ENCODE measurements at places on chromosomes 3 and 15.

DNA sequence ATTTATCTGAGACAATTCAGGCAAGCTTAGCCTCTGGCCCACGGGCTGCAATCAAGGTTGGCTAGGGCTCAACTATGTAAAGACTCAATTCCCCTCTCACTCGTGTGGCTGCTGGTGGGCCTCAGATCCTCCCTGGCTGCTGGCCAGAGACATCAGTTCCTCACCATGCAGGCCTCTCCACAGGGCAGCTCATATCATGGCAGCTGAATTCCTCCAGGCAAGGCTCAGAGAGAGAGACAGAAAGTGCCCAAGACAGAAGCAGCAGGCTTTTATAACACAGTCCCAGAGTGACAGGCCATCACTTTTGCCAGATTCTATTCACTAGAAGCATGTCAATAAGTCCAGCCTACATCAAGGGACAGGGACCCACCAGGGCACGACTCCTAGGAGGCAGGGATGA, 63.2 kb downstream of the XXYLT1 start:
- DNase-seq, result no peak

- DNase-seq, result no peak
Observed at GRCh38 chr3:149411583-149411982, 34.1 kb upstream of the TM4SF1 start.

DNA sequence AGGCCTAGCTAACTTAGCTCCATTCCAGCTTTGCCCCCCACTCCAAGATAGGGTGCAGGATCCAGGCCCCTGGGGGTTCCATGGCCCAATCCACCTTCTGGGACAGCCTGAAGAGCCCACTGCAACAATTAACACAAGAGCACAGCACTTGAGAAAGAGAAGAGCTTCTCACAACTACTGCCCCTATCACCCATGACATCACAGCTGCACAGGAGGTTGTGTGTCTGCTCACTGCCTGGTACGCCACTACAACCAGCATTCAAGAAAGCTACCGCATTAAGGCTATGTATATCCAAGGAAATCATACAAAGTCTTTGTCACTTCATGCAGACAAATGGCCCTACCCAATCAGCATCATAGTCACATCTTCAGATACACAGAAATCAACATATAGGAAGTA, 62.0 kb downstream of the MYO5A start:
- no peak for DNase-seq

DNA sequence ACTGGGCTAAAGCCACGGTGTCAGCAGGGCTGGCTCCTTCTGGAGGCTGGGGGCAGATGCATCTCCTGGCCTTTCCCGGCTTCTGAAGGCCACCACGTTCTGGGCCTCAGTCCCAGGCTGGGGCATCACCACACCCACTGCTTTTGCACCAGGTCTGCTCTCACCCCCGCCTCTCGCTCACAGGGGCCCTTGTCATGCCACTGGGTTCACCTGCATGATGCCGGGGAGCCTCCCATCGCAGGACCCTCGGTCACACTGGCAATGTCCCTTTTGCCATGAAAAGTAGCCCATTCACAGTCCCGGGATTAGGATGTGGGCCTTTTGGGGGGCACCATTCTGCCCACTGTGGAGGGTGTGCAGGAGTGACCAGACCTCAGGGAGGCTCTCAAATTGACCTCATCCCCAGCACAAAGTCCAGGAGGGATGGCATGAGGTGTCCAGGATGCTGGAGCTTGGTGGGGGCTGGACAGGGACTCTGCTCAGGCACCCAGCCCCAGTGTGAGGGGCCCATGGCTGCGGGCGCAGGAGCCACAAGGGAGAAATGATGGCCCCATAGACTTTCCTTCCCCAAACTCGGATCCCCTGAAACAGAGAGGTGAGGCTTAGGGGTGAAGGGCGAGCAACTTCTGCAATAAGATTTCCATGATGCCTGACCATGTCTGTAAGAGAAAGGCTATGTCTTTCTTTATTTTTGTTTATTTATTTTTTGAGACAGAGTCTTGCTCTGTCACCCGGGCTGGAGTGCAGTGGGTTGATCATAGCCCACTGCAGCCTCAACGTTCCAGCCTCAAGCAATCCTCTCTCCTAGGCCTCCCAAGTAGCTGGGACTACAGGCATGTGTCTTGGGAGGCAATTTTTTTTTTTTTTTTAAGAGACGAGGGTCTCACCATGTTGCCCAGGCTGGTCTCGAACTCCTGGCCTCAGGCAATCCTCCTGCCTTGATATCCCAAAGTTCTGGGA, 189.1 kb downstream of the GOLGA6L6 start:
- no peak for DNase-seq

DNA sequence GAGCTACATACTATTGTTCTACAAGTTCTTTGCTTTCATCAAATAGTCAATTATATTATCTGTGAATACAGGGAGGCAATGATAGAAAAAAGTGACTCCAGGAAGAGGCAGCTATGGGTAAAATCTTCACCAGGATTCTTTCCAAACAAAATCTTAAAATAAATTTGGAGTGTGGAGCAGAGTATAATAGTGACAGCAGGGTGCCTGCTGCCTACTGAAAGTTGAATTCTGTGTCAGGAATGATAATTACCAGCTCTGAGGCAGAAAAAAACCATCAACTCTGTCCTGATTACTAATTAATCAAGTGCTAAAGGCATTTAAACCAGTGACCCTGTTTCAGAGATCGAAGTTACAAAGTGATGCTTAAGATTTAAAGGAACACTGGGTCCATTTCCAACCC, 148.0 kb downstream of the DIPK2A start:
- no peak for DNase-seq

DNA sequence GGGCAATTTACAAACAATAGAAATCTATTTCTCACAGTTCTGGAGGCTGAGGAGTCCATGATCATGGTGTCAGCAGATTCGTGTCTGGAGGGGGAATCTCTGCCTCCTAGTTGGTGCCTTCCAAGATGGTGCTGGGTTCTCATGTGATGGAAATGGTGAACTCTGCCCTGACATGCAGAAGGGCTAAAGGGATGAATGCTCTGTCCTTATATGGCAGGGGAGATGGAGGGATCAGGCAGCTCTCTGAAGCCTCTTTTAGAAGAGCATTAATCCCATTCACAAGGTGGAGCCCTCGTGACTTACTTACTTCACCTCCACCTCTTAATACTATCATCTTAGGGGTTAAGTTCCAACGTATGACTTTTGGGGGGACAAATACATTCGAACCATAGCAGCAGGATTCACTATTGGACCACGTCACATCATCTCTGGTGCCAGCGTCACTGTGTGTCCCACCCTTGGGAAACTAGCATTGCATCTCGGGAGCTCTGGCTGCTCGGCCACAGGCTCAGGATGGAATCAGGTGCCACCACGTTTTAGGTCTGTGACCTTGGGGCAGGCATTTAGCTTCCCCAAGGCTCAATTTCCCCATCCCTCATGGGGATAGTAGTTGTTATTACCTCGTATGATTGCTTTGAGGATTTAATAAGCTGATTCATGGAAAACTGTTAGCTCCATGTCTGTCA, 53.0 kb downstream of the SV2B start:
- no peak for DNase-seq

- no peak for DNase-seq
Observed at GRCh38 chr15:41873711-41874110, 20.1 kb downstream of the SPTBN5 start.

- DNase-seq, result no peak
Observed at GRCh38 chr3:158747417-158747816, 15.2 kb upstream of the RARRES1 start.

DNA sequence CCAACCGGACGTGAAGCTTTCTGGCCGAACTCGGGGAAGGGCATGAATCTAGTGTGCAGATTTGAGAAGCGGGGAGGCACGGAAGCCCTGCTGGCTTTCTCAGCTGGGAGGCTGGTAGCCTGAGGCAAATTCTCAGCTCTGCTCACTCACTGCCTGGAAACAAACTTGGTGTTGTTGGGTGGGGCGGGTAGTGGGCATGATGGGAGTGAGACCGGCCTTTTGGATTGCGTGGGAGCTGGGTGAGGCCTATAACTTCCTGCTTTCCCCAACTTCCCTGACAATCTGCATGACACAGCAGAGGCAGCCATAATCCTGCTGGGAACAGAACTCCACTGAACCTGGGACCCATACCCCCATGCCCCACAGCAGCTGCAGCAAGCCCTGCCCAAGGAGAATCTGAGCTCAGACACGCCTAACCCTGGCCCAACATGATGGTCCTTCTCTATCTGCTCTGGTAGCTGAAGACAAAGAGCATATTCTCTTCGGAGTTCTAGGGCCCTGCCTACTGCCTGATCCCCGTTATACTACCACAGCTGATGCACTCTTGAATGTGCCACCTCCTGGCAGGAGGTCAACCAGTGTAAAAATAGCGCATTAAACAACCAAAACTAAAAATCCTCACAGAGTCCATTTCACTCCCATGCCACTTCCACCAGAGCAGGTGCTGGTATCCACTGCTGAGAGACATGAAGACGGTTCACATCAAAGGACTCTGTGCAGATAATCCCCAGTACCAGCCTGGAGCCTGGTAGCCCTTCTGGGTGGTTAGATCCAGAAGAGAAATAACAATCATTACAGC, 44.7 kb downstream of the CEP70 start:
- no peak for DNase-seq

GRCh38 chr15:81298611-81299010, 25.3 kb downstream of the STARD5 start:
- DNase-seq, result no peak

- DNase-seq, result no peak
Observed at GRCh38 chr3:114214542-114215341, 22.6 kb downstream of the ZNF80 start.

- DNase-seq, result no peak
Observed at GRCh38 chr3:158801201-158801600, 653 bp upstream of the MFSD1 start.

DNA sequence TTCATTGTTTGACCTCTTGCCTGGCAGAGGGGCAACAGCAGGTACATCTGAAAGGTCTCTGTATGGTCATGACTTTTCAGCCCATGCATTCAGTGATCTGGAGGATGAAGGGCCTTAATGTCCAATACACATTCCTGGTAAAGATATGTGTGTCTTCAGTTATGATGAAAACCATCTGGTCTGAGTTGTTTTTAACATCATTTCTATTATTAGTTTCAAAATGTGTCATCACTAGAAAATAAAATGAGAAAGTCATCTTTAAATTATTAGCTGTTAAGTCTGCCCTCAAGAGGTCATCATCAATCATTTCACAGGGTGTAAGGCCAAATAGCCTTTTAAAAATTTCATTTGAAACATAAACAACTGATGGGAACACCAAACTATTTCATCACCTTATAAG, 92.1 kb upstream of the PLSCR4 start:
- DNase-seq, result no peak

DNA sequence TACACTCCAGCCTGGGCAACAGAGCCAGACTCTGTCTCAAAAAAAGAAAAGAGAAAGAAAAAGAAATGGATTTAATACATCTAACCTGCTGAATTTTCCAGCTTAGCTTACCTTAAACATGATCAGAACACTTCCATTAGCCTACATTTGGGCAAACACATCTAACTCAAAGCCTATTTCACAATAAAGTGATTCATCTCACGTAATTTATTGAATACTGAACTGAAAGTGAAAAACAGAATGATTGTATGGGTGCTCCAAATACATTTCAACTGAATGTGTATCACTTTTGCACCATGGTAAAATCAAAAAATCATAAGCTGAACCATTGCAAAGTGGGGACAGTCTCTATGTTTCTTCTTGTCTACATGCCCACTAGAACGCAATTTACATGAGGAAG, 9.0 kb downstream of the PIK3R4 start:
- DNase-seq, result no peak

DNA sequence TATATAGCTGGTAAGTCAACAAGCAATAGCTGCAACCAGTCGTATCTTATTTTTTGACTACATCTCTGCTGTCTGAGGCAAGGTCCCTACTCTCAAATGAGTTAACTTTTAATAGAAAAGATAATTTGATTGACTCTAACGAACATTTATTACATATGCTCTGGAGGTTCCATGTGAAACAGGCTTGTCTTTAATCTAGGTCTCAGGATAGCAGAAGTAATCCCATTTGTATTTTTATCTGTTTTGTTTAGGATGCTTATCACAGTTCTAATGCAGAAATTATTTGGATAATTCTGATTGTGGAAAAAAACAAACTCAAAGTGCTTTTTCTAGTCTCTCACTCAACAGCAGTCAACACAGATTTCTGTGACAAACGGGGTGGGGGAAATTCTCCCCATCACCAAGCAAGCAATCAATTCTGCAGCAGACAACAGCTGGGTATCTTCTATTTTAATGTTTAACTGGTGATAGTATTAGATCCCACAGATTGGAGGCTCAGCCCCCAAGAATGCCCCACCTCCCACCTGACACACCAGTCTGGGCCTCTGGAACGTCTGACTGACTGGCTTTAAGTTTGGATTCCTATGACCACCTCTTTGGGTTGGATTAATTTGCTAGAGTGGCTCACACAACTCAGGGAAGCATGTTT, 58.8 kb downstream of the ITPR1 start:
- DNase-seq, result no peak

DNA sequence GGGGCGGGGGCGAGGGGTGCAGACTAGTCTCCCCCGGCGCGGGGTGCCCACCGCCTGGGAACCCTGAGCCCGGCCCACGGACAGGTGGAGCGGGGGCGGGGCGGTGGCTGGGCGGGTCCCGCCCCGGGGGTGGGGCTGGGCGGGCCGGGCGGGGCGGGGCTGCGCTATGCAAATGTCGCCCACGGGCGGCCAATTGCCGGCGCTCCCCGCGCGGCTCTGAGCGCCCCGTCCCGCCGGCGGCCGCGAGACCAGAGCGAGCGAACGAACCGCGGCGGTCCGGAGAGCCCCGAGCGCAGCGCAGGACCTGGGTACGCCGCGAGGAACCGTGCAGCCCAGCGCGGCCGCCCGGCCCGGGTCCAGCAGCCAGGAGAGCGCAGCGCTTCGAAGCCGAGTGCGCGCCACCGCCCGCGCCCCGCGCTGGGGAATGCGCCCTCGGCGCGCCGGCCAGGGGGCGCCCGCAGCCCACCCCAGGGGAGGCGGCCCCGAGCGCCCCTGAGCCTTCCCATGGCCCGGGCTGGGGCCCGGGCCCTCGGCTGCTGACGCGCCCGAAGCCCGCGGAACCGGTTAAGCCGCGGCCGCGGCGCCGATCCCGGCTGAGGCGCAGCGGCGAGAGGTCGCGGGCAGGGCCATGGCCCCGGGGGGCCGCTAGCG, at the start of gene SEMA3F:
Gene SEMA3F (plus strand): TSS at position 485 of the 651 bp plus-strand sequence. CDS start 4,299 bp downstream, outside the sequence.
- no peak for DNase-seq

DNA sequence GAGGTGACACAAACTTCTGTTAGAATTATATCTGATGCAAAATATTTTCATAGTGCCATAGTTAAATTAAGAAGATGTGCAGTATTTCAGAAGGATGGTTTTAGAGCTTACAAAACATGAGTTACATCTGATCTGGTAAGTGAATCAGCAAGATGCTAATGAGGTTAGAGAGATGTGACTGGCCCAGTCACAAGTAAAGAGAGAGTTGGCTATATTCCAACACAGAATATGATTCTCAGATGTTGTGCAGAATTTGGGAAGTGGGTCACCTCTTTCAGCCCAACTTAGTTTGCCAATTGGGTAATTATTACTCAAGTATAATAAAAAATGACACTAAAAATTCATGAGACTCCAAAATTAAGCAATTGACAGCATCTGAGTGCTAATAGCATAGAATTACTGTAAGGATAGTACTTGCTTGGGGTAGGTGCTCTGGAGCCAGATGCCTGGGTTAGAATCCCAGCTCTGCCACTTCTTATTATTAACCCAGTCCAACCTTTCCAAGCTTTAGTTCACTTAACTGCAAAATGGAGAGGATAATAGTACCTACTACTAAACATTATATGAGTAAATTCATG, 30.8 kb downstream of the P2RY1 start:
- DNase-seq, result no peak
